CD4-positive, alpha-beta T cell treated with Interleukin-10 for 1 hour (primary cell): ENCODE measurements at places on chromosomes 1 and 21.

DNA sequence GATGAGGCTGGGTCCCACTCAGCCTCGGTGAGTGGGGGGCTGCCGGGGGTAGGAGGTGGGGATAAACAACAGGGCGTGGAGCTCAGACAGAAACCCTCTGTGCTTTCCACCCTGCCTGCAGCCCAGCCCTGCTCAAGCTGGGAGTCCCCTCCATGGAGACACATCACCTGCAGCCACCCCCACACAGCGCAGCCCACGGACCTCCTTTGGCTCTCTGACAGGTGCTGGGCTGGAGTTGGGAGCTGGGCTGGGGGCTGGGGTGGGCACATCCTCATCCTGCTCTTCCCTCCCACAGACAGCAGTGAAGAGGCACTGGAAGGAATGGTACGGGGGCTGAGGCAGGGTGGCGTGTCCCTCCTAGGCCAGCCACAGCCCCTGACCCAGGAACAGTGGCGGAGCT lies 1.9 kb upstream of the CATSPER4 start:
- DNase-seq, result no peak

- DNase-seq, result no peak
Measured at GRCh38 chr21:29943885-29944284, 4.1 kb upstream of the GRIK1 start.

GRCh38 chr1:172637522-172637921 lies 21.4 kb upstream of the FASLG start:
- DNase-seq, result no peak

DNA sequence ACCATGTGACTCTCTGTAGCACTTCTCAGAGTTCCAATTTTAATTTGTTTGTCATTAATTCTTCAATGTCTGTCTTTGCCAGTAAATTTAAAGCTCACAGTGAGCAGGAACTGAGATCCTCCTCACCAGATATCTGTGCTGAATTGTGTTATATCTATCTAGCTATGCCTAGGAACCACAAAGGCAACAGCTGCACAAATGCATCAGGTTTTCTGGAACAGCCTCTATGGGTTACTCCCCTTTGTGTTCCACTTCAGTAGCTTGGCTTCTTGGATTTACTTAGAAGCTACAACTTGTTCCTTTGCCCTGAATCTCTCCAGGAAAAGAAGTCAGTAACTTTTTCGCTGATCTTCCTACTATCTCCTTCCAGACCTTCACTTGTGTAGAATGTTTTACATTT lies 1237.8 kb upstream of the ADGRL4 start:
- no peak for DNase-seq

DNA sequence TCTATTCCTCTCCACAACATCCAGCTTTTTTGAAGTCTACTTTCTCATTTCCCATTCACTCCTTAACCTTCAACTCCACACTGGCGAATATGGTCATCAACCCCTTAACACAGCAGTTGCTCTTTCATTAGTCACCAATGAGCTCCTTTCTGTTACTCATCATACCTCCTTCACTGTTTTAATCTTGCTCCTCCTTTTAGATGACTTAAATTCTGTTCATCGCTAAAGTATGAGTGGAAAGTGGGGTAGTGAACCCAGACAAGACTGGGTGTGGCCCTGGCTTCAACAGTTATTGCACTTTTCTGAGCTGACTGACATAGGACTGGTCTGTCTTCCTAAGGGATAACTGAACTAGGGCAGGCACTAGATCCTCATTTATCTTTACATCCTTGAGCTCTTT lies 51.3 kb downstream of the AKT3 start:
- DNase-seq, result no peak

- DNase-seq, result no peak
Measured at GRCh38 chr1:228339059-228339704, 67.5 kb downstream of the TRIM11 start.

GRCh38 chr1:56415258-56415657 lies 164.1 kb downstream of the PLPP3 start:
- DNase-seq, result no peak

- no peak for DNase-seq
Measured at GRCh38 chr1:8870103-8870502, 8.4 kb downstream of the ENO1 start.

GRCh38 chr1:2921970-2922686 lies 99.1 kb upstream of the ACTRT2 start:
- peak; percentile 24 for DNase-seq

DNA sequence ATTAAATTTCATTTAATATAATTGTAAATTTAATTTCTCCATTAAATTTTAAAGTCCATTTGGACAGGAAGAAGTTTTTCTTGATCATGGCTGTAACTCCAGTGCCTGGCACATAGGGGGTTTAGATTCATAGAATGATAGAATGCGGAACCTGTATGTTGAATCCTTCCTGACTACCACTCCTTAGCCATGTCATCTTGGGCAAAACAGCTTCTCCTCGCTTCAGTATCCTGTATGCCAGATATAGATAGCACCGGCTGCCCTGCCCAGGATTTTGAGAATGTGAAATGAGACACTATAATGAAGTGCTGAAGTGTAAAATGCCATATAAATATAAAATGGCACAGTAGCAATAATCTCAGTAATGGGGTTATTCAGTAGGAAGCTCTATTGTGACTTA lies 6.4 kb downstream of the DYRK1A start:
- DNase-seq, result no peak

DNA sequence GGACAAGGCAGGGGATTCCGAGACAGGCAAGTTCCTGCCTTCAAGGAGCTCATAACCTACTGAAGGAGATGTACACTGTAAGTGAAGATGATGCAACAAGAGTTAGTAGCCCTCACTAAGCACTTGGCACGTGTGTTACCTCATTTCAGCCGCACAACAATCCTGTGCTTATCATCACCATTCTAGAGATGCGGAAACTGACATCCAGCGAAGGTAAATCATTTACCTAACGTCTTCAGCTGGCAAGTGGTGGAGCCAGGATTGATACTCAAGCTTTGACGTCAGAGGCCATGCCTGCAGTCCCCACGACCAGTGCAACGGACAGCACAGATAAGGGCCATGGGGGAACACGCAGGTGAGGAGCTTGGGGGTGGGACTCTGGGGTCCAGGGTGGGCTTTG lies 2.9 kb upstream of the UBXN10 start:
- no peak for DNase-seq

GRCh38 chr21:44701023-44701400 lies 4.0 kb downstream of the KRTAP10-12 start:
- DNase-seq, result no peak

DNA sequence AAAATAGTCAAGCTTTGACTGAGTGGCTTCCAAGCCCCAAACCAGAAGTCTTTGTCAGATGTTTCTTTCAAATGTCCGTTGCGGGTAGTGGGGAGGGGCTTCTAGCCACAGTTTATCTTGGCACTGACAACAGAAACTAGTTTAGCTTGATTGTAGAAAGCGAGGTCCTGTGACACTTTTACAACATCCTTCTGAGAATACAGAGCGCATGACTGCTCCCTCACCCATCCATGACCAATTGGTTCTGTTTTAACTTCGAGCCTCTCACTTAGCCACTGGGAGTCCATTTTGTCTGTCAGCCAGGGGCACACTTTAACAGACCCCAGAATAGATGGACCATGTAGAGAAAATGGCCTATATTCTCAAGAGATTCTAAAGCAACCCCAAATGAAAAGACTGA lies 199.2 kb upstream of the ST6GALNAC5 start:
- DNase-seq, result no peak

- no peak for DNase-seq
Measured at GRCh38 chr1:245997471-245998258, 509.4 kb downstream of the SMYD3 start.
